ENCODE measurements at places on chromosomes 1 and 21.

GRCh38 chr1:168387781-168388760 is 107.4 kb downstream of the TBX19 start:
- no peak for DNase-seq

DNA sequence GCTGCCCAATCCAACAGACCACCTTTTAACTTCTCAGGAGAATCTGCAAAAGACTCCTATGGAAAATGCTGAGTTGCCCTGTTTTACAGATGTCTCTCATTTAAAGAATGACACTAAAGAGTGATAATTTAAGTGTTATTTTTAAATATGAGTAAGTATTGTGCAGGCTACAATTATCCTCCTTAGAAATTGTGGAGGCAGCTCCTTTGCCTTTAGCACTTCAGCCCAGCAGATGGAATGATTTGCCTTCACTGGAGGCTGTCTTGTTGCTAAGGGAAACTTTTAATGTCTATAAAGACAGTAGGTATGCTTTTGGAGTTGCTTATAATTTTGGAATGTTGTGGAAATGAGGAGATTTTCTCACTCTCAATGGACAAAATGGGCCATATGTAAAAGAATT is 1345.5 kb downstream of the NCAM2 start:
- no peak for DNase-seq

- DNase-seq: no peak
These were observed 277.1 kb upstream of the SGIP1 start for GRCh38 chr1:66256629-66257572.

DNA sequence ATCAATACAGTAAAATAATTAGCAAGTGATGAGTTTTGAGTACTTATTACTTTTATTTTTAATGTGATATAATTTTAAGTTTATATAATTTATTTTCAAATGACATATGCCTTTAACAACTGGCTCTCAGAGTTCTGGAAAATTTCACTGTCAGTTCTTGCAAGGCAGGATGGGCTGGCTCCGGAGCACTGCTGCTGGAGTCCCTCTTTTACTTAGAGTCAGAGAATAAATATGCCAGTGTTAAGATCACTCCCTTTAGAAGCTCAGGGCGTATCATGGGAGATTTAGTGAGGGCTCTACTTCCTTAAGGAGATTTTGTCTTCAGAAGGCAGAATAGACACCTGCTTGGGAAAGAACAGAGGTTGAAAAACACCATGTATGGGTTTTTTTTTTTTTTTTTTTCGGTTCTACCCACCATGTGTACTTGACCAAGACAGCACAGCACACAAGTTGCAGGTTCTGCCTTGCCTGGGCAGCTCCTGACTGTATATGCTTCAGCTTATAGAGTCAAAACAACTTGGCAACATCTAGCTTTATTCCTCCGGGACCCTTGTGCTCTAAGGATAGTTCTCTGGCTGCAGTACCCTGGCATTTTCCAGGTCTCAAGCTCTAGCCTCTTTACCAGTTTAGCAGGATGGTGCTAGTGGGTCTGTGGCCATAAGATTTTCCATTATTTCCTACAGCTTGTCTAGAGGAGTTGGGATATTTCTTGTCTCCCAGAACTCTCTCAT is 29.7 kb upstream of the FMOD start:
- no peak for DNase-seq

GRCh38 chr1:189211742-189212141 is 1265.9 kb downstream of the BRINP3 start:
- no peak for DNase-seq

DNA sequence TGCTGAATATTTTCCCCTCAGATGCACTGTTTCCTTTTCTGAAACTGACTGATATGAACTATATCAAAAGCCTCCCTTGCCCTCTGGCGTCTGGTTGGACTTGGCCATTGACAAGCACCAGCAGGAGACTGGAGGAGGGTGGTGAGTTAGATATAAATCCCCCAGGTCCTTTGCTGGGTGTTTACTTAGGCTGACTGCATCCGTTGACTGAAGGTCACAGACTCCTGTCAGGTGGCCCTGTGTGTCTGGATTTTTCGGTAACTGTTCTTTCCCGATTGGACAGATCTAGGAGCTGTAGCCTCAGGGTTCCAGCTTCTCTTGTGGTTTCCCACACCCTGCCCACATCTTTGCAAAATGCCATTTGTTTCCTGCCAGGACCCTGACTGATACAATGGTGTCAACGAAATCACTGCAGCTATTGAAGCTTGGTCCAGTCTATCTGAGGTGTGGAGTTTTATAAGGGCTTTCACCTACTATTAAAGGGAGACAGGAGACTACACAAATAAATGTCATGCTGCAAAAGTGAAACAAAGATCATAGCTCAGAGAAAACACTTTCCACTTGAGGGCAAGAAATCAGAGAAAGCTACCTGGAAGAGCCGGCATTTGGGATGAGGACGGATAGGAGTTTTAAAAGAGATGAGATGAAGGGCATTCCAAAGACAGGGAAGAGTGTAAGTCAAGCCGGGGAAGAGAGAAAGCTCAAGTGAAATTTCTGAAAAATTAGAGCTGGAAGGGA is 1.5 kb upstream of the MAGI3 start:
- no peak for DNase-seq

- no peak for DNase-seq
These were observed 8.3 kb downstream of the HMGCL start for GRCh38 chr1:23816906-23817305.

DNA sequence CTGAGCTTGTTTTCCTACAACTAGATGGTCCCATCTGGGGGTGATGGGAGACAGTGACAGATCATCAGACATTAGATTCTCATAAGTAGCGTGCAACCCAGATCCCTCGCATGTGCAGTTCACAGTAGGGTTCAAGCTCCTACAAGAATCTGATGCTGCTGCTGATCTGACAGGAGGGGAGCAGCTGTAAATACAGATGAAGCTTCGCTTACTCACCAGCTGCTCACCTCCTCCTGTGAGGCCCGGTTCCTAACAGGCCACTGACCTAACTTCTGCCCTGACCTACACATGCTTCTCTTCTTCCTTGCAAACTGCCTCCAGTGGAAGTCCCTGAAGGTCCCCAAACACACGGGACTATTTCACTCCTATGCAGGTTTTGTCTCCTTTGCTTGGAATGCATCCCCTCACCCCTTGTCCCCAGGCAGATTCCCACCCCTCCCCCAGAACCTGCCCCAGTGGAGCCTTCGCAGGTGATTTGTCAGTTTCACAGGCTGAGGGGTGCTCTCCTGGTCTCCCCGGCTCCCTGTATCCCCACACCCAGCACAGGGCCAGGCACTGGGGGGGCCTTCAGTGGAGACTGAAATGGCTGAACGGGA is 5.7 kb upstream of the ZBTB48 start:
- no peak for DNase-seq

DNA sequence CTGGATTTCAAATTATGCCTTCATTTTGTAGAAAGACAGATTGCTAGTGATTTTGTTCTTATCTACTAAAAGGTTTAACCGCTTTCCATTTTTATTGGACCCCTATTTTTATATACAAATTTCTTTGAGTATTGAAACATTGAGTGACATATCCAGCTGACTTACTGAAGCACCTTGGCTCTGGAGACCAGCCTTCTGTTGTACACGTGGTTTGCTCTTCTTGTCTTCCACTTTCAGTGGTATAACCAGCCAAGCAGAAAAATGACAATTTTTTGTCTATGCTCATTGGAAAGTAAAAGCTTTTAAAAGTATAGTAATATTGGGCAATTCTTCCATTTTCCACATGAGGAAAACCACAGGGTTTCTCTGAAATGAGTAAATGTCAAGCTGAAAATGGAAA is 4.4 kb downstream of the F13B start:
- DNase-seq: no peak

DNA sequence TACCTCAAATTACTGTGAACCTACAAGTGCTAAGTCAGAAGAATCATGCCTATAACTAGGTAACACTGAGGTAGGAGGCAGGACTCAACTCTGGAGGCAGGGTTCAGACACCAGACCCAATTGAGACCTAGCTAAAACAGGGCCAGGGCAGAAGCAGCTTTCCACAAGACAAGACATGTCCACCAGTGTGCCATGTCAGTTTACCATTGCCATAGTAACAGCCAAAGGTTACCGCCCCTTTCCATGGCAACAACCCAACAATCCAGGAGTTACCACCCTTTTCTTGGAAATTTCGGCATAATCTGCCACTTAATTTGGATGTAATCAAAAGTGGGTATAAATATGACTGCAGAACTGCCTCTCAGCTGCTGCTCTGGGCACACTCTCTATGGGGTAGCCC is 432.3 kb downstream of the DPYD start:
- DNase-seq: no peak

- no peak for DNase-seq
These were observed 171.5 kb upstream of the CAMK1G start for GRCh38 chr1:209412036-209412435.

- no peak for DNase-seq
These were observed 1.9 kb downstream of the RSRP1 start for GRCh38 chr1:25245393-25245792.

DNA sequence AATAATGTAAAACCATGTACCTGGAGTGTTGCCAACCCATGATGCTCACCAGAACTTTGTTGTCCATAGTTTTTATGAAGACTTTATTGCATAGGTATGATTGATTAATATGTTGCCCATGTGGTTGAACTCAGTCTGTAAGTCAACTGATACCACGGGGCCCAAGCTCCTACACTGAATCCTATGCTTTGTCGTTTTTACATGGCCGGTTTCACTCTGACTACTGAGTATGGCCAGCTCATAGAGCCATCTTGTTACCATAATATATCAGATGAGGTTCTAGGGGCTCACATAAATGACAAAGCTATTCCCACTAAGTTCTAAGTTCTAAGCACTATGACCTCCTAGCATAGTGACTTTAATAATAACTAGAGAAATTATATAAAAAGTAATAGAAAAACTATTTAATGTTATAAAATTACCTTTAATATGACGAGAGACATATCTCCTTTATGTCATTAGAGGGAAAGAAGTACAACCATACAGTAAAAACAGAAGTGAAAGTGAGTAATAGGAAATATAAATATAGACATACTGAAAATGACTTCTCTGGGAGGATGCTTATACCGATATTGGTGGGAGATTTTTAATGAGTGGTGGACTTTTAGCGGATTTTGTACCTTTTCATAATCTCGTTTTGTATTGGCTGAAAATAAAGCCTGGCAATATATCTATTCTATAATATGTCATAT is 983.4 kb upstream of the PRMT6 start:
- DNase-seq: no peak

- no peak for DNase-seq
These were observed 33.5 kb upstream of the RNF19B start for GRCh38 chr1:32998064-32998463.

GRCh38 chr1:101483982-101484688 is 247.3 kb downstream of the S1PR1 start:
- DNase-seq: no peak

DNA sequence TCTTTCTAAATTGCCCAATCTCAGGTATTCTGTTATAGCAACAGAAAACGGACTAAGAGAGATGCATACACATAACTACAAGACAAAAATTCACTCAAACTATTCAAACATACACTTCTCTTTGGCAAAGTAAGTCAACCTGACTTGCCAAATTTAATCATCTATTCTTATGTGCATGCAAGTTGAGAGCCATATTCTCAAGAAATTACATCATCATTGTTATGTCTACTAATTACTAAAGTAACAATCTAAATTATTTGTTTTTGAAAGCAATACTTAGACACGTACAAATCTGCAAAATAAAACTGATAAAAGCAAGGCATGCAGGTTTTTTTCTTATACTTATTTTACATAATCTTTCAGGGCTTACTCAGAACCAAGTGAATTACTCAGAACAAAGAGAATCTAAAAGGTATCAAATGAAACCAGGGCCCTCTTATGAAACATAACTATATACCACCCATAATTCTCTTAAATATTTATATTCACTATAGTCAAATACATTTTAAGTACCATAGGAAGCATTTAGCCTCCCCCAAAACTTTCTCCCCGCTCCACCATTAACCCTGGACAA is 62.3 kb downstream of the HLCS start:
- no peak for DNase-seq

DNA sequence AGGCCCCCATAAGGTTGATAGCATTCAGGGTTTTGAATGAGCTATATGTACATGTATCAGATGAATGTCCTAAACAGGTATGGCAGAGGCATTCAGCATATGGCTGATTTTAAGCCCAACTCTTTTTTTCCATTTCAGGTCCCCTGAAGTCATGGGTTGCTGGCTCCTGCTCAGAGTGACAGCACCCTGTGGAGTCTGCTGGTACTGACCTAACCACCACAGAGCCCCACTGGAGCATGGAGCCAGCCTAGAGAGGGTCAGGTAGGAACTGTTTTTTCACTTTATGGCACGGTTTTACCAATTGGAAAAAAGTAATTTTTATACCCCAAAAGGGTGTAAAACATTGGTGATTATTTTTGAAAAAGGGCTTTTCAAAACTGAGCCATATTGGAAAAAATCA is 82.5 kb upstream of the MPC2 start:
- DNase-seq: no peak

DNA sequence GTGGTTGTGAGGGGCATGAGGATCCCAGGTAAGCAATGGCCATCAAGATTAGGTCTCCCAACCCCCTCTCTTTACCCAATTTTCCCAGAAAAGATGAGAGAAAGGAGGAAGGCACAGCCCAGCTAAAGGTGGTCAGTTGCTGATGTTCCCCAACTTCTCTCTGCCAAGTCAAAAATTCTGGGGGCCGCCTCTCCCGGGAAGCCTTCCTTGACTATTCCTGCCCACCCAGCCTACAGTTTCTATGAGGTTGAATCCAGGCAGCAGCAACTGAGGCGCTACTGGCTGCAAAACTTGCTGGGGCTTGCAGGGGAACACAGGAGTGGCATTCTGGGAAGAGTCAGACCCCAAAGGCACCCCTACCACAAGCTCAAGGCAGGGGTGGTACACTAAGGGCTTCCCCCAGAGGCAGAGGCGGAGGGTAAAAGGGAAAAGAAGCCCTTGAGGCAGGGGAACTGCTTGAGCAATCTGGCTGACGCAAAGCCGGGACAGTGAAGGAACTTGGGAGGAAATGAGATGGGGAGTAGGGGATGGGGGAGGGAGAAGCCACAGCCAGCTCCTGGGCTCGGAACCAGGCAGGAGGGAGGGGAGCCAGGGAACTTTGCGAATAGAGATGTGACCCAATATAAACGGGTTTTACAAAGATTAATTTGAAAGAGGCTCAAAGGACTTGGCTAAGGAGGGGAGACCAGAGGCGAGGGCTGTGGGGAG is 31.2 kb downstream of the SDC3 start:
- DNase-seq: no peak

- DNase-seq: peak; percentile 71
These were observed 9.4 kb downstream of the EPHA2 start for GRCh38 chr1:16146279-16147155.

Data from omental fat pad (tissue), 4 donors.